ENCODE measurements at places on chromosomes 4 and X. TPM values are rescaled to one million over a fixed set of nuclear protein-coding genes. Genes with fewer than 3 reads are reported as not detected.

- no peak for DNase-seq
Observed at GRCh38 chr4:102342404-102343074, 2.7 kb downstream of the SLC39A8 start.

GRCh38 chr4:106953036-106953705 lies 82.9 kb downstream of the DKK2 start:
- no peak for DNase-seq

ZNF157 gene
- not detected for total RNA-seq

DNA sequence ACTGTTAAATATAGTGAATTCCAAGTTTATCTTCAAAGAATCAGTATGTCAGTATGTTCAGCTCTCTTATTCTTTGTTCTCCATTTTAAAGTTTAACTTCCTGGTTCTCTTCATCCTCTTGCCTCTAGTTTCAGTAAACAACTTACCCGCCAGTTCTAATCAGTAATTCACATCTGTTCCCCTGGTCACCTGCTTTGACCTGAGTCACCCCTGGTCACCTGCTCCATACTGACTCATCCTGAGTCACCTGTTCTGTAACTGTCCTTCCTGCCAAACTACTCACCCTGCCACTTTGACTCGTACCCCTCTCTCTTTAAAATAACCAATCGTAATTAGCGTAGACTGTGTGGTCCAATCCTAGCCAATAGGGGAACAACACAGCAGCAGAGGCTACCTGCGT lies 992.7 kb upstream of the HS3ST1 start:
- peak; percentile 23 for DNase-seq

RNF128 gene
- 5.8 TPM for total RNA-seq

GRCh38 chr4:95563638-95564337 lies 15.0 kb upstream of the UNC5C start:
- no peak for DNase-seq

DNA sequence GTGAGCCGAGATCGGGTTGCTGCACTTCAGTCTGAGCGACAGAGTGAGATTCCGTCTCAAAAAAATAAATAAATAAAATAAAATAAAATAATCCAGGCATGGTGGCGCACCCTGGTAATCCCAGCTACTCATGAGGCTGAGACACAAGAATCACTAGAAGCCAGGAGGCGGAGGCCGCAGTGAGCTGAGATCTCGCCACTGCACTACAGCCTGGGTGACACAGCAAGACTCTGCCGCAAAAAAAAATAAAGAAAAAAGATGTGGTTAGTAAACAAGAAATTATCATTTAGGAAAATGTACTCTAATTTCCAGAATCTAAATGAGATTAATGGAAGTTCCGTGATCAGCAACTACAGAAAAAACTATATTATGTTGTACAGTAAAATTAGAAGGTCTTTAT lies 14.5 kb upstream of the LRBA start:
- DNase-seq: no peak

PRDM8 gene
- 1.4 TPM for total RNA-seq

DNA sequence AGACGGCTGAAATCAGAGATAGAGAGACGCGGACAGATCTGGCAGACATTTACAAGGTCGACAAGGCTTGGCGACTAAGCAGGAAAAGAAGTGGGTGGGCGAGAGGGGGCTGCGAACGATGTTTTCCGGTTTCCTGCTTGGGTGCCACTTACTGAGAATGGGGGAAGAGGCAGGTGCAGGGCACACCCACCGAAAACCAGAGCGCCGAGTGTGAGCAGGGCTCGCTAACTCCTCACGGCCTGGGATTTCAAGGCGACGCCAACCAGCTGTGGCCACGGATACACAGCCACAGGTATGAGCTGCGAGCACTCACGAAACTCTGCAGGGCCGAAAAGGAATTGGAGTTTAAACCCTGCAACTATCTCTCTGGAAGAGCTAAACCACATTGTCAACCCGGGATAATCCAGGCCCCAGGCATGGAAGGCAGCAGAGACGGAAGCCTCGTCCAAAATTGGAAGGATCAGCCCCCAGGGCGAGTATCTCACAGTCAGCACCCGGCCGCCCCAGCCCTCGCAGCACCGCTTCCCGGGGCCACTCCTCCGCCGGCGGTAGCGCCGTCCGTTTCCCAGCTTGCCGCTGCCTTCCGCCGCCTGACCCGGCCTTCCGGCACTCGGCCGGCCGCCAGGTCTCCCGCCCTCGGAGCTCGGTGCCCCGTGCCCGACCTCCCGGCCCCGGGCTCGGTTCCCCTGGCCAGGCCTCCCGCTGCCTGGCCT lies 778 bp downstream of the CASP3 start:
- DNase-seq: no peak

DNA sequence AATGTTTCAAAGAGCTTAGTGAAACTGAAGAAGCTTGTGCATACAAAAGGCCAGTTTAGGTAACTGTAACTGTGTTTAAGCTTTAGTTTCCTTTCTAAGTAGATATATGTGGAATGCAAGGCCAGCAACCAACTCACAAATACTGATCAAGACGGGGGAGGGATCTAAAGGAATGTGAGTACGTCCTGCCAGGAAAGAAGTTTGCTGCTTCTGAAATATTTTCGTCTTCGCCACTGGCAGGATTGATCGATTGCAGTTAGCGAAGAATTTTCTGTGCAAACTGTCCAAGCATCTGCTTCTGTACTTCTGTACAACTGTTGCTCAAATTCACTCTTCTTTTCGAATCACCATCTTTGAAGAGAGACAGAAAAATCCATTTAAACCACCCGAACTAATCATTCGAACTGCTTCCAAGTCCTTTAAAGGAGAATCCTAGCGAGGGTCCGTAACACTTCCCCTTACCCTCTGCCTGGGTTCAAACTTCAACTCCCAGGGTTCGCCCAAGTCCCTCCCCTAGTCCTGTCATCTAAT lies 373 bp upstream of the INTS6L start:
- no peak for DNase-seq

FREM3 gene
- not detected for total RNA-seq

LUZP4 gene
- not detected for total RNA-seq

ASB12 gene
- not detected for total RNA-seq

DNA sequence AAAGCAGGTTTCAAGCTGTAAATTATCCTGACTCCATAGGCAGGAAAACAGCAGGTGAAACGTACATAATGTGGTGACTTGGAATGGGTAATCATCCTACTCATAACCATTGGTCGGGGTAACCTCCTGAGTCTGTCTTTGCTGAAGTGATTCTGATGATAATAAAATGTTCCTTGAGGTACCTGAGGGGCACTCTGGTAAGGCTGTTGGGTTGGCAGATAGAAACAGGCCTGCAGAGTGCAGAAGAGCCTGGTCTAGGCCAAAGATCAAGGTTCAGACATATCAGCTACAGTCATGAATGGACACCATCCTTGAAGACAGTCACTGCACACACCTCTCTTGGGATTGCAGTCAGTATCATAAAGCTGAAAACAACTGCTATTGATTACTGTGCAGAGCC lies 174.7 kb upstream of the RPL34 start:
- DNase-seq: no peak

FRMD7 gene
- not detected for total RNA-seq

PHOX2B gene
- total RNA-seq: not detected

DNA sequence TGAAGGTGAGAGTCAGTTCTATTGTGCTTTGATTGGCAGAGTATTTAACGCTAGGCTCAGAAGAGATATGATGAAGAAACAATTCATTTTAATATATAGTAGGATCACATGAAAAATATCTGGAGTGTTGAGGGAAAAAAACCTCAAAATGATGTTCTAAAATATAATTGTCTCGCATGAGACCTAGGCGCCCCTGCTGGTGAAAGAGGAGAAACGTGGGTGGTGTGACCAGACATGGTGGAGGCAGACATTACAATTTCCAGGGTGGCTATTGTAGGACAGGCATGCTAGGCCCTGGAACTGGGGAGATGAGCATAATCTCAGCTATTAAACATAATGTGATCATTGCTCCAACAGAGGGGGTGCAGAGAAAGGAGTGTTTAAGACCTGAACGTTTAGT lies 210.0 kb downstream of the HS3ST1 start:
- DNase-seq: peak; percentile 24

DNA sequence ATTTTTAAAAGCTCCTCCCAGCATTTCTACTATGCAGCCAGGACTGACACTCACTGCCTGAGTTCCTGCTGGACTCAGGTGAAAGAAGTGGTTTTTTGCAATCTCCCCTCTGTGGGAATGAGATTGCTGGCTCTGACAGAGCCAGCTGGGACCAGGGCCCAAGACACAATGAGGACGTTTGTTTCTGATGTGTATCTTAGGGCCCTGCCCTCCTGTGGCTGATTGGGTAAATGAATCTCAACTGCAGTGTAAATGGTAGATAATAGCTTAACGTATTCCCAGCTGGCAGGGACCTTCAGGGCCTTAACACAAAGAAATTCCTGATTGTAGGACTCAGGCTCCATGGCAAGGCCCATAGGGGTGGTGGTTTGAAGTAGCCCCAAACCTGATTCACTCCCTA lies 85.8 kb upstream of the PRPS1 start:
- peak; percentile 8 for DNase-seq

BTK gene
- 0.37 TPM for total RNA-seq

STATH gene
- not detected for total RNA-seq

LINC00632 gene
- 0.15 TPM for total RNA-seq

GRCh38 chr4:2489841-2490552 lies 21.1 kb downstream of the RNF4 start:
- DNase-seq: no peak

SLIT2 gene
- total RNA-seq: 3.8 TPM

DNA sequence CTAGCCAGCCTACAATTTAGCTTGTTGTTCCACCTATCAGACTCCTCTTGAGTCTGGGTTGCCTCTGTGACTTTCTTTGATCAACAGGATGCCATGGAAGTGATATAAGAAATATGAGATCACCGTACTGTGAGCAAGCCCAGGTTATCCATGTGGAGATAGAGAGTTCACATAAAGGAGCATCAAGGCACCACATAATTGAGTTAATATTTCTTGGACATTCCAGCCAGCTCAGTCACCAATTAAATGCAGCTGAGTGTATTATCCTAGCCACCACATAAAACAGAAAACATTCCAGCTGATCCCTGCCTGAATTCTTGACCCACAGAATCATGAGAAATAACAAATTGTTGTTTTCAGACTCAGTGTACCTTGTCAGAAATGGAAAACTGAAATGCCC lies 253.6 kb downstream of the PPP1R2C start:
- DNase-seq: peak; percentile 3

GRCh38 chrX:120311727-120312063 lies 434 bp upstream of the TMEM255A start:
- DNase-seq: no peak

- DNase-seq: no peak
Observed at GRCh38 chrX:72712094-72712755, 1.9 kb downstream of the PHKA1 start.

FRAS1 gene
- 33.5 TPM for total RNA-seq
